NCI-H1417 (cell line): ENCODE measurements at places on chromosomes 16 and 17.
A peak's percentile ranks its signal among the peaks of the same experiment; 100 is the strongest.

- peak; percentile 98 for DNase-seq
Measured at GRCh38 chr17:37609170-37610040, at the start of gene SYNRG. TSS of gene SYNRG (minus strand) at chr17:37609418. CDS start at chr17:37609355, 63 bp downstream.

DNA sequence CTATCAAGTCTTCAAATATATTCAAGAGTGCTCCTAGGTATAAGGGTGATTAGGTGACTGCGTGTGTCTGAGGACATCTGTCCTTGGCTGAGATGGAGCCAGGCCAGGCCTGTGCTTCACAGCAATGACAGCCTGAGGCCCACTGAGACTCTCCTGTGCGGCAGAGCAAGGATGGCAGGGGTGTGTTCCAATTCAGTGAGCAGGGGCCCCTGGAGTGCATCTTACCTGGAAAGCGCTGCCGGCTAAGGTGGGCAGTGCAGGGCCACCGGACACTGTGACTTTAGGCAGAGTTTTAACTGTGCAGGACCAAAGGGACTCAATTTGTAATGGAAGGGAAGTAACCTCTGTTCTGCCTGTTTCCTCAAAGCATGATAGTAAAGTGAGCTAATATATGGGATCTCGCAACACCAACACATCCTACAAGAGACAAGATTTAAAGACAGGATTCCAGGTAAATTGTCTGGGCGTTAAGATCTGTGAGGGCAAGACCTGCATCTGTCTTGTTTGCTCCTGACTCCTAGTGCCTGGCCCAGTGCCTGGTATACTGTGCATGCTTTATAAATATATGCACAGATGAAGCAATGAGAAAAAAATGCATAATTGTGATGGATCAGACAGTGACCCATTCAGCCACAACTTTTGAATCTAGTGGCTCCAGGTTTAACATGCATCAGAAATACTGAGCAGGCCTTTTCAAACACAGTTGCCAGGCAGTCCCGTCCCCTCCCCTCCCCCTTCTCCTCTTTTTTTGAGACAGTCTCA is 86.7 kb downstream of the MRC2 start:
- no peak for DNase-seq

DNA sequence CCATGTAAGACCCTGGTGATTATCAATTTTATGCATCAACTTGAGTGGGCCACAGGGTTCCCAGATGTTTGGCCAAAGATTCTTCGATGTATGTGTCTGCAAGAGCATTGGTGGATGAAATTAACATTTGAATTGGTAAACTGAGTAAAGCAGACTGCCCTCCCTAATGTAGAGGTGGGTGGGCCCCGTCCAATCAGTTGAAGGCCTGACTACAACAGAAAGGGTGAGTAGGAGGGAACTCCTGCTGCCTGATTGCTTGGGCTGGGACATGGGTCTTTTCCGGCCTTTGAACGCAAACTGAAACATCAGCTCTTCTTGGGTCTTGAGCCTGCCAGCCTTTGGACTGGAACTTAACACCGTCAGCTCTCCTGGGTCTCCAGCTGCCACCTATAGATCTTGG is 90.6 kb downstream of the BMERB1 start:
- DNase-seq, result no peak

DNA sequence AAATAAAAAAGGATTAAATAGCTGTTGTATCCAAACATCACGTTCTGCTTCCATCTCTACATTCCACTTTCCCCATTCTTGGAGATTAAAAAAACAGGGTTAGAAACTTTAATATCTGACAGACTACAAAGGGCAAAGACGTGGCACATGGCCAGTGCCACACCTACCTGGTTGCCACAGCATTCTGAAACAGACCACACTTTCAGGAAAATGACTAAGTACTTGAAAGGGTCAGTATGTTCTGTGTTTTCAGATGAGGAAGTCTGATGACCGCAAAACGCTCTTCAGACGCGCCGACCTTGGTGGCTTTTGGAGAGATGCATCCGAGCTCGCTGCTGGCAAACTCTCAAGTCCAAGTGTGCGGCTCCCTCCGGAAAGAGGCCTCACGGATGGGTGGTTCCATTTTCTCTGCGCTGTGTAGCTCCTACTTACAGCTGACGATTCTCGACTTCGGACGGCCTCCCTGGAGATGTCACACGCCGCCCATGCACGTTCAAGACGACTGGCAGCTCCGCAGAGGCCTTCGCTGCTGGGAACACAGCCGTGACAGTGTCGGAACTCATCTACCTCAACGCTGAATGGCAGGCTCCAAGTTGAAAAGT is 15.5 kb downstream of the MAP1LC3B start:
- no peak for DNase-seq

DNA sequence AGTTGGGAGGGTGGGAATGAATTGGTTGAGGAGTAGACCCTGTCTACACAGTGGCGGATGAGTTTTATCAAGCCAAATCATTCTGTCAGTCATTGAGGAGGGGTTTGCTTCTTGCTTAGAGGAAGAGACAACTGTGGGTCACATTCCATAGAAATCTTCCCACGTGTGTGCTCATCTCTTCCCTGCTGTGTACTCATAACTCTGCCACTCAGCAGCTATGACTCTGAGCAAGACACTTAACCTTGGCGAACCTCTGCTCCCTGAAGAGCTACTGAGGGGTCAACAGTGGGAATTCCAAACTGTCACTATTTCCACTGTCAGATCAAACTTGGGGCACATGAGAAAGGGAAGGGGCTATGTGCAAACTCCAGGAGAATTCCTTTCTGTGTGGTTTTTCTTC is 72.6 kb upstream of the COX10 start:
- DNase-seq, result no peak

DNA sequence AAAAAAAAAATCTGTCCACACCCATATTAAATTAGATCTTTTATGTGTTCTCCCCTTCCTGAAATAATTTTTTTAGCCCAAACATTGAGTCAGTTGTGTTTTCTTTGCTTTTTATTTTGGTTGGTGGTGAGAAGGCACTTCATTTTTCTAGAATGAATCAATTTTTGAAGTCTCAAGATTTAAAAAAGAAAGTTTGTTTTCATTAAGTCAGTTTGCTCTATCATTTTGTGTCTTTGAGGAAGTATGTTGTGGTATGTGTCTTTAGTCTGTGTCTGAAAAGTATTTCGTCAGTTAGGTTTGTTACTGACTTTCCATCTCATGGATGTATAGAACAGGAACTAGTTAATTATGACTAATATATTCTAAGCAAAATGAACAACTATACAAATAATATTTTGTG is 3.8 kb downstream of the IGF2BP1 start:
- no peak for DNase-seq

- peak; percentile 12 for DNase-seq
Measured at GRCh38 chr16:71214746-71215381, 15.7 kb downstream of the HYDIN start.

DNA sequence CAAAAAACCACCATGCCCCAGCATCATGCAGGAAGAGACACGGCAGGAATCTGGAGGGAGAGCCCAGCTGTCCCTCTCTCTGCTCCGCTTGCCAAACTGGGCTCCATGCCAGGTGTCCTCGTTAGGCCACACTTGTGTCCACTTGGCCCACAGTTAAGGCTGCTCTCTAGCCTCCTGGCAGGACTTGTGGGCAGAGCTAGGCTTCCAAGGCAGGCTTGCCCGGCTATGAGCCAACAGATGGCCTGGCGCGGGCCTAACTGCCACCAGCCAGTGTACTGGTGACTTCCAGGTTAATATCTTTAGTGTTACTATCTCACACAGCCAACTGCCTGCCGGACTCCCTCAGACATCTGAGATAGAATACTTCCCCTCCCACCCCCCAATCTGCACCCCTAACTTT is 10.6 kb downstream of the ATP6V0D1 start:
- DNase-seq, result peak; percentile 75

DNA sequence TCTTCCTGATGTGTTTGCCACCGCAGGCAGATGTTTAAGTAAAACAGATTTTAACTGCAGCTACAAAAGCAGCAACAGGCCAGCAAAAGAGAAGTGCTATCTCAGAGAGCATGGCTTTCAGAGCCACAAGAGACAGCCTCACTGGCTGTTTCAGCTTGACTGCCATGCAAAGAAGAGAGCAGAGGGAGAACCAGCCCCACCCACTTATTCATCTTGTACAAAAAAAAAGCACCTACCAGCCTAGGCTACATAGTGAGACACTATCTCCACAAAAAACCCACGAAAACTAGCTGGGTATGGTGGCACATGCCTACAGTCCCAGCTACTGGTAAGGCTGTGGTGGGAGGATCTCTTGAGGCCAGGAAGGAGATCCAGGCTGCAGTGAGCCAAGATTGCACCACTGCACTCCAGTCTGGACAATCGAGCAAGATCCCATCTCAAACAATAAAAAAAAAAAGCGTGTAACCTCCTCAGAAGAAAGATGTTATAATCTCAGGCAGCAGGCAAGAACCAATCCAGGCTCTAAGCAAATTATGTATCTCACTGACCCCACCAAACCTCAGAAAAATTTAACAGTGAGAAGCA is 30.0 kb downstream of the STH start:
- DNase-seq, result no peak

- DNase-seq, result no peak
Measured at GRCh38 chr17:41792845-41793783, 6.6 kb upstream of the JUP start.
